Cortex of kidney (tissue), 1 donor: ENCODE measurements at places on chromosomes 4 and X.

GRCh38 chrX:30906726-30907125, 17.7 kb upstream of the TAB3 start:
- no peak for DNase-seq

- DNase-seq: no peak
Observed at GRCh38 chr4:140806163-140806562, 50.0 kb upstream of the TBC1D9 start.

GRCh38 chrX:300334-300733, 18.3 kb downstream of the GTPBP6 start:
- DNase-seq: no peak

GRCh38 chrX:67555578-67556203, 11.9 kb downstream of the AR start:
- DNase-seq: no peak

- DNase-seq: no peak
Observed at GRCh38 chr4:5940470-5941203, 47.8 kb upstream of the CRMP1 start.
